ENCODE measurements at places on chromosomes 7 and 10. TPM values are rescaled to one million over a fixed set of nuclear protein-coding genes. Genes with fewer than 3 reads are reported as not detected.

- DNase-seq: no peak
These were observed 181.8 kb downstream of the LRRTM3 start for GRCh38 chr10:67107670-67108069.

Gene PLEKHS1
- polyA plus RNA-seq: 0.20 TPM

- no peak for DNase-seq
These were observed 319.1 kb downstream of the KIF20B start for GRCh38 chr10:90020506-90020905.

GRCh38 chr7:151631570-151631952 lies 111.9 kb upstream of the RHEB start:
- no peak for DNase-seq

Gene GIMAP2
- 10.4 TPM for polyA plus RNA-seq

Gene CYP26C1
- polyA plus RNA-seq: 0.05 TPM

GRCh38 chr10:110336111-110336721 lies 31.5 kb upstream of the SMNDC1 start:
- DNase-seq: no peak

GRCh38 chr7:90064370-90064769 lies 89.9 kb upstream of the STEAP1 start:
- no peak for DNase-seq

DNA sequence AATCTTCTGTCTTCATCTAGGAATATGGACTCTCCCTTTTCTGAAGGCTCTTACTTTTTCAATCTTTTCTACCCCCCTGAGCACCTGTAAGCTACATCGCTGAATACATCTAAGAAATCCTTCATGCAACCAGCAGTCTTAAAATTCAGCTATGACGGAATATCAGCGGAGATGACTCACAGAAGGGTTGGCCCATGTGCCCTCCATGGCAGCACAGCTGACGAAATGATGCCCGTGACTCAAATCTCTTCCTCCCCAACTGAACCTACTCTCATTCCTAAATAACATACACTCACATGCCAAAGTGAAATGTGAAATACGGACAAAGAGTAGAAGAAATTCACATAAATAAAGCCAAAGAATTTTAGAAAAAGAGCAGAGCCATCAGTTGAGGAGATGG lies 30.3 kb upstream of the NCAPG2 start:
- DNase-seq: no peak

- no peak for DNase-seq
These were observed 241.5 kb upstream of the SP8 start for GRCh38 chr7:21028186-21028585.

Gene NUTM2E
- polyA plus RNA-seq: 0.10 TPM

Gene OR6B1
- not detected for polyA plus RNA-seq

GRCh38 chr10:104424719-104425118 lies 71.1 kb downstream of the CFAP58 start:
- no peak for DNase-seq

DNA sequence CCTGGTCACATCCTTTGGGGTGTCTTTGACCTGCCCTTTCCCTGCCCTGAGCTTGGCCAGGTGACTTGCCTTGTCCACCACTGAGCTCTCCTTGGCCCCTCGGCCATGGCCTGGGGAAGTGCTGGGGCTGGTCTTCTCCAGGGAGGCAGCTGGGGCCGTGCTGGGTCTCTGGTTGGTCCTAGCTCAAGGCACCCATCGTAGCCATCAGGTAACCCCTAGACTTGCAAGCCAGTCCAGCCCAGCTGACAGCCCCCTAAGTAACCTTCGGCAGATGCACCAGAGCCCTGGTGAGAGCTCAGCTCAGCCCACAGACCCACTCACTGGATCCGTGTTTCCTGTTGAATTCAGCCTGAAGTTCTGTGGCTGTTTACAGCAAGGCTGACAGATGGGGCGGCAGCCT lies 176.2 kb upstream of the SHH start:
- no peak for DNase-seq

Gene HGF
- 2.1 TPM for polyA plus RNA-seq

Gene HMX3
- polyA plus RNA-seq: not detected

DNA sequence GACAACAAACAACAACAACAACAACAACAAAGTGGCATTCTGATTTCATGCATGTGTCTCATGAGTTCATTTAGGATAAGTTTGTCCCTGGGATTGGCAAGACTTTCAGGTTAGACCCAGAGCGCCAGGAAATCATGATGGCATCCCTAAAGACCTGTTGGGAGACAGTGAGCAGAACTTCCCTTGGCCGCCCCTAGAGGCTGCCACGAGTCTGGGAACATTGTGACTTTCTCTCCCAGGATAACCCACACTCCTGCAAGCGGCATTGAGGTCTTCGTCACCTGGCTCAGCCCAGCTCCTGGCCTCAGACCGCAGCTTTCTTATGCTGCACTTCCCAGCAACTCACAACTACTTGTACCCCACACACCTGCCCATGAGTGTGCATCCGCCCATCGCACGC lies 80.5 kb upstream of the RNF32 start:
- DNase-seq: no peak

DNA sequence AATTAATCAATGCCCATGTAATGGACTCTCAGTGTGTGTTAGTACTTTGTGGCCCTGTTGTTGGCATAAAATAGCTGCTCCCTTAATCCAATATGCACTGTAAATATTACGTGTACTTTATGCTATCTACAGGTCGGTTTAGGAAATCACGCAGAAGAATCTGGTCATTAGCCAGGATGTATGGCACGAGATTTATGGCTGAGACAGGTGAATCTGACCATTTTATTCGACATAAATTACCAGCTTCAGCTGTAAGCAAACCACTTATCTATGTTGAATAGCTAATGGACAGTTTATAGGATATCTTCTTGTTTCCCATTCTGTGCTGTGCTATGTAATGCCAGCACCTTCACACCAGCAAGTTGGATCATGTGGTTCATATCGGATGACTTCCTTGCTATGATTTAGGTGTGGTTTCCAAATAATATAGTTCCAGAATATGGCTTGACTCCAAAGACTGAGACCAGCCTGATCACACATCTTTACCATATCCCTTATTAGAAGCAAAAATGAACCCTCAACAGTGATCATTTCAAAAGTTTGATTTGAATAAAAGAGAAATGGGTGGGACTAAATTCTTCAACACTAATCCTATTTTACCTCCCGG lies 301.4 kb downstream of the AHR start:
- DNase-seq: no peak

DNA sequence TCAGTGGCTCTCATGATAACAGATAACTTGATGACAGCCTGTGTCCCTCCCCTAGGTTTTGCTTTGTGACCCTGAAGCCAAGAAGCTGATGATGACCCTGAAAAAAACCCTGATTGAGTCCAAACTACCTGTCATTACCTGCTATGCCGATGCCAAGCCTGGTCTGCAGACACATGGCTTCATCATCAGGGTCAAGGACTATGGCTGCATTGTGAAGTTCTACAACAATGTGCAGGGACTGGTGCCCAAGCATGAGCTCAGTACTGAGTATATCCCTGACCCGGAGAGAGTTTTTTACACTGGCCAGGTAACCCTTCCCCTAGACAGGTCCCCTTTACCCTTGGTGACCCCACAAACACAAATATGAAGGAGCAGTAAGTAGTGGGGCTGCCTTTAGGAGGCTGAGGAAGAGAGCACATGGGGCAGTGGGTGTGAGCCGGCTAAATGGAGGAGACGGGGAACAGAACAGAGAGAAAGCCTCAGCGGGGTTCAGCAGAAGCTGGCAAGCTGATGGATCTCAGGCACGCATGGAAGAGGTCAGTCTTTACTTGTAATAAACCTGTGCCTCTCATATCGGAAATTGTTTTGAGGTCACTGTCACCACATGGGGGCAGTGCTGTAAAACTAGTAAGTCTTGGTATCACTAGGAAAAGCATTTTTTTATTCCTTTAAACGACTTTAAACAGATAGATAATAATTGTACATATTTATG lies 20.2 kb downstream of the PDCD11 start:
- DNase-seq: peak; percentile 43

- no peak for DNase-seq
These were observed 7.9 kb upstream of the C10orf120 start for GRCh38 chr10:122707535-122707934.

DNA sequence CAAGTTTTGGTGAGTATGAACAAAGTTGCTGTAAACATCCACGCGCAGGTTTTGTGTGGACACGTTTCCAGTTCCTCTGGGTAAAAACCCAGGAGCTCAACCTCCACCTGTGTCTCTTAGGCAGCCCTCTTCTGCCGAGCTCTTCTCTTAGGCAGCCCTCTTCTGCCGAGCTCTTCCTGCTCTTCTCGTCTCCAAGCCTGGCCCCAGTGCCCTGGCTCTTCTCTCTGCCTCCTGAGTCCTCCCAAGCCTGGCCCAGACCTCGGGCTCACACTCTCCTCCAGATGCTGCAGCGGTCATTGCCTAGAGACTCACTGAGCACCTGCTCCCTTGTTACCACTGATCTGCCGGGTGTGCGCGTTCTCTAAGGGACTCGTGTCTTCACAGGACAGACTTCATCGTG lies 38.7 kb upstream of the BNIP3 start:
- DNase-seq: no peak

DNA sequence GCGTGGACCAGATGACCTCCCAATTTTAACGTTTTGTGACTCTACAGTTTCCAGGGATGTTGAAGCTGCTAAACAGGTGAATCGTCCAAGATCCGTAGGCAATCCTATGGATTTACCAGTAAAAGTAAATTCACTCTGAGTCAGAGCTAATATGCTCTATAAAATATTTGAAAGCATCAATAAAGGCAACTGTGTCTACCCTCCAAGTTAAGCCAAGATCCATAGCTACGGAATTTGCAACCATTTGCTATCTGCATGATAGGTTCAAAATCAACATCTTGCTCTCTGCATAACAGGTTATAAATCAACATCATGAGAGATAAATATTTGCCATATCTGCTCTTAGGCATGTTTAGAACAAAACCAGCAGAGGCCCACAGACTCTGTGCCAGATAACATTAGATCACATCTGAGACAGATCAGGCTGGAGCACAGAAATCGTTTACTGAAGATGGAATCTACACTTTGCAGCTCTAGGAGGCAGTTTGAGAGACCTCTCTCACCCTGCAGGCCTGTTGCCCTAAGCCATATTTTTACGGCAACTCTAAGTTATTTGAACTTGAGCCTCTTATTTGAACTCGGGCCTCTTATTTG lies 80.7 kb upstream of the PDCD4 start:
- no peak for DNase-seq

- no peak for DNase-seq
These were observed 38.5 kb upstream of the AGMO start for GRCh38 chr7:15600298-15600697.

DNA sequence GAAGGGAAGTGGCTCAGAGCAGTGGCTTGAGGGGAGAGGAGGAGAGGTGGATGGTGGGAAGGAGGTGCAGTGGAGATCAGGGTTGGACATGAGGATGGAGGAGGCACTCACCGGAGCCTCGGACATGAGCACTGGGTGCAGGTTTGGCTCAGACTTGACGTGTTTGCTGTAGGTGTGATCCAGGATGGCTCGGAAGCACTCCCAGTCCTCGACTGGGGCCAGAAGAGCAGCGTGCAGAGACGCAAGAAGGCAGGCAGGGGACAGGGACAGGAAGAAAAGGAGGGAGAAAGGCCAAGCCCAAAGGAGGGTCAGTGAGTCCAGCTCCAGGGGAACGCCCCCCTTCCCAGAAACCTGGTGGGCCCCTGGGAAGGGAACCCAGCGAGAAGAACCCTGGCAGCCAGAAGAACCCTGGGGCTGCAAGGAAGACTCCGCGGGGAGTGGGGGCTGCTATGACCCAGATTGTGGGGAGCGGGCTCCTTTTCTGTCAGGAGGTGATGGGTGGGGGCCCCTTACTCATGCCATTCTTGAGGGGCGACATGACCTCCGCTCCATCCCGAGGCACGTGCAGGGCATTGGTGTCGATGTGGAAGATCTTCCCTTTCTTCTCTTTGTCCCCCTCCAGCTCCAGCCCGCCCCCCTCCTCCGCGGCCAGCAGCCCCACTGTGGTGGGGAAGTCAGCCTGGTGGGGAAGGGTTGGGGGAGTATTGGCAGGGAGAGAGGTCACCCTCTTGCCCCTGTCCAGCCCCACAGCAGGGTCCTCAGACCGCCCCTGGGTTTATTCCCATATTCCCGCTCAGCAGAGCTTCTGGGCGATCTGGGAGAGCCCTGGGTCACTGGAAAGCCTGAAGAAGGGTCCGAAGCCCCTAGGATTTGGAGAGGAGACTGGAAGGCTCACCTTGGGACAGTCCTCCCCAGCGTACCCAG lies 1.1 kb downstream of the ACTL6B start:
- DNase-seq: no peak

DNA sequence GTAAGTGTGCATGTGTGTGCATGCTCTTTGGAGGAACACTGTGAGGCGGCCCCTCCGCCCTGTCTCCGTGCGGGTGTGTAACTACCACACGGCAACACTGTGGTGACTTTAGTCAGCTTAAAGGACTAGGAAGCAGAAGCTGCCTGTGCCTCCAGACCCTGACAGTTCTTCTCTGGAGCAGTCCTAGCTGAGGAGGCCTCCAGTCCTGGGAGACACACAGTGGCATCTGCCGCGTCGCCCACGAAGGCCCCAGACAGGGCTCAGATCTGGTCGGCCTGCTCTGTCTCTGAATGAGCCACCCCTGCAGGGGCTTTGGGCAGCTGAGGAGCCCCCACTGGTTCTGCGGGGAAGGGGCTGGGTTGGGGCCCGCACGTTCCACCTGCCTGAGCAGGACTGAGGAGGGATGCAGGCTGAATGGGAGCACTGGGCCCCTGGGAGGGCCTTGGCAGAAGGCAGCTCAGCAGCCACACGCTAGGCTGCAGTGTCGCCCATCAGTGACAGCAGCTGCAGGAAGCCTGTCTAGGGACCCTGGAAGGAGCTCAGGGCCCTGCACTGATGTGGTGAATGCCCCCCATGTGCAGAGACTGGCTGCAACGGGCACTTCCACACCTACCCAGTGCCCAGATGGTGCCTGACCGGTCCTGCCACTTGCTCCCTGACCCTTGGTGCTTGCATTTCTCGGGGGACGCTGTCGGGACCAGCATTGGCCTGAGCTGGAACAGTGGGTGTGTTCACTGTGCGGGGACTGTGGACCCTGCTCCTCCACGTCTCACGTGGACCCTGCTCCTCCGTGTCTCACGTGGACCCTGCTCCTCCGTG lies 27.3 kb upstream of the KNDC1 start:
- no peak for DNase-seq
